Hematopoietic multipotent progenitor cell treated with erythropoietin and hydrocortisone succinate and interleukin-3 and kit ligand, for 6 days (in vitro differentiated cells): ENCODE measurements at places on chromosomes 1 and 21.
A peak's percentile ranks its signal among the peaks of the same experiment; 100 is the strongest.

- peak; percentile 91 for DNase-seq
Measured at GRCh38 chr1:95085376-95085775, 12.6 kb upstream of the ALG14 start.

GRCh38 chr1:99139876-99140275 lies 124.4 kb upstream of the PLPPR4 start:
- no peak for DNase-seq

- DNase-seq: no peak
Measured at GRCh38 chr1:185990565-185990964, 256.4 kb downstream of the HMCN1 start.

GRCh38 chr1:37258068-37258467 lies 216.3 kb upstream of the ZC3H12A start:
- no peak for DNase-seq

DNA sequence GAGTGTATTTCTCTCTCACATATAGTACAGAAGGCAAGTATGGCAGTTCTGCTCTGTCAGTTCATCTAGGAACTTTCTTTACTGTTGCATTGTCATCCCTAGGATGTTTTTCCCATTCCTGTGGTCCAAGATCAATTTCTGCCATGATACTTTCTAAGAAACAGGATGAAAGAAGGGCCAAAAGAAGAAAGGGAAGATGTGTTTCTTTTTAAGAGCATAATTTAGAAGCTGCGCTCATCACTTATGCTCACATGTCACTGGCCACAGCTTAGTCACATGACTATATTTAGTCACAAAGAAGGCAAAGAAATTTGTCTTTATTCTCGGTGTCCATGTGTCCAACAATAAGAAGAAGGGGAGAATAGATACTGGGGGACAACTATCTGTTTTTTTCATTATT lies 7.0 kb upstream of the MAST2 start:
- DNase-seq: no peak

DNA sequence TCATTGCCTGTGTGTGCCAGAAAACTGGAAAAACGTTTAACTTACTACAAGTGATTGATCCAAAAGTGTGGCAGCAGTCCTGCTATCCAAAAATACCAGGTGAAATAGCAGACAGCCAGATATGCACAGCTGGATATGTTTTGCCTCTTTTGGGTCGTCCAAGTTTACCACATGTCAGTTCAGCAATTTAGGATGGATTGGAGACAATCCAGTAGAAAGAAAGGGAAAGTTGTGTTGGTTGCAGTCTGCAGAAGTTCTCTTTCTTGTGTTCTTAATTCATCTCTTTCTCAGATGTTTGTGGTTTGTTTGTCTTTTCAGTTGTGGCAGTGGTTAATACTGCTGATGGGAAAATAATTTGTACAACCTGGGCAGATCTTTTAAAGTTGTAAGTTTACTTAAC lies 645.0 kb downstream of the PTPRC start:
- DNase-seq: no peak

- no peak for DNase-seq
Measured at GRCh38 chr1:226135709-226136108, 50.8 kb downstream of the ACBD3 start.

GRCh38 chr1:21804536-21804935 lies 7.5 kb upstream of the LDLRAD2 start:
- DNase-seq: no peak

GRCh38 chr1:115336741-115337140 lies 1.3 kb downstream of the NGF start:
- DNase-seq: no peak

GRCh38 chr21:29436143-29436542 lies 137.4 kb downstream of the BACH1 start:
- DNase-seq: no peak

DNA sequence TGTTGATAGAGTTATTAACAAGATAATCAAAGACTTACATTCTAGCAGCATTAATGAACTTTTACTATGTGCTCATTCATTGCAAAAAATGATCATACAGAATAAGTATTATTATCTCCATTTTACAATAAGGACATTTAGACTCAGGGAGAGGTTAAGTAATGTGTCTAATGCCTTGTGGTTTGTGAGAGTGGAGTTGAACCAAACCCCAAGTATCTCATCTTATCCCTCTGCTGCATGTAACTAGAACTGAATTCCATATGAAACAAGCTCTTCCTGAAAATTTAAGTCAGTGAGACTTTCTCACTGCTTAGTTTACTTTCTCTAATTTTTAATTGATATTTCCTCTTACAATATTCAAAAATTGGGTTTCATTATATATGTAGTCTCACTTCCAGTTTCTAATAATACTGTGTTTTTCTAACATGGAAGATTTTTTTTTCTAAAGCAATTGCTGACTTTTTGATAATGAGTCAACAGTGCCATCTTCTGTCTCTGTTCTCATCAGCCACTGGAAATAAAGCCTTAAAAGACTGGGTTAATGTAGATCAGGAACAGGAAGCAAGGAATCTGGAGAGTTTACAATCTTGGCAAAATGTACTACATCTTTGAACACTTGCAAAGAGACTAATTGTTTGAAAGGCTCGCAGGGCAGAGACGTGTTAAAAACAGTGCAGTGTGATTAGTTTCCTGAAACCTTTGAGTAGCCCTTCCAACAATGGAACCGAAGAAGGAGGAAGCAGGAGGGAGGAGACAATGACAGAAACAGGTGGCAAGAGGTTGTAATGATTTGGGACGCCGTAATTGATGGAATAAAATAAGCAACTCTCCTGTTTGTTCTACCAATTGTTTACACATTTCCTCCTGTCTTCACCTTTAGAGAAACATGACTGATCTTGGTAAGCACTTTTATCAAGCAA lies 567.6 kb downstream of the MRPL39 start:
- DNase-seq: no peak

DNA sequence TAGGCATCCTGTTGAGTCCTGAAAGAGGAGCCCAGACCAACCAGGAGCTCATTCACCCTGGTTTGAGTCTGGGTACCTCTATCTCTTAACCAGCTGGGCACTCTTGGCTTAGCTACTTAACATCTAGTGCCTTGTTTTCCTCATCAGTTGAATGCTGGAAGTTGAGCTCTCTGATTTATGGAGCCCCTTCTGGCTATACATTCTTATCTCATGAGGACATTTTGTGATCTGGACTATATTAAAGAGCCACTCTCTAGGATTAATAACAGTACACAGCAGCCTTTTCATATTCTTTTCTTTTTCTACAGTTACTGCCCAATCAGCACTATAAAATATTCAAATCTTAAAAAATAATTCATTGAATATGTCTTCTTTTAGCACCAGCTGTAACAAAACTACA lies 296.9 kb upstream of the RUNX1 start:
- DNase-seq: no peak

DNA sequence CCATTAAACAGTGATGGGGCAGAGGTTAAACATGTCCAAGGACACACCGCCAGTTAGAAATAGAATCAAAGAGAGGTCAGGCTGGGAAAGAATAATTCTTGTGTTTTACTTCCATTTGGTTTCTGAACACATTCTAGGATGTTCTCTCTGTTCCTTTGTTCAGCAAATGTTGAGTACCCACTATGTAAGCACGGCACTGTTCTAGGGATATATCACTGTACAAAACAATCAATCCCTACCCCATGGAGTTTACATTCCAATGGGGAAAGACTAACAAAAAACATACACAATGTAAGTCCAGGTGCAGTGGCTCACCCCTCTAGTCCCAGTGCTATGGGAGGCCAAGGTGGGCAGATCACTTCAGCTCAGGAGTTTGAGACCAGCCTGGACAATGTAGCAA lies 6.2 kb downstream of the MYOCOS start:
- no peak for DNase-seq

DNA sequence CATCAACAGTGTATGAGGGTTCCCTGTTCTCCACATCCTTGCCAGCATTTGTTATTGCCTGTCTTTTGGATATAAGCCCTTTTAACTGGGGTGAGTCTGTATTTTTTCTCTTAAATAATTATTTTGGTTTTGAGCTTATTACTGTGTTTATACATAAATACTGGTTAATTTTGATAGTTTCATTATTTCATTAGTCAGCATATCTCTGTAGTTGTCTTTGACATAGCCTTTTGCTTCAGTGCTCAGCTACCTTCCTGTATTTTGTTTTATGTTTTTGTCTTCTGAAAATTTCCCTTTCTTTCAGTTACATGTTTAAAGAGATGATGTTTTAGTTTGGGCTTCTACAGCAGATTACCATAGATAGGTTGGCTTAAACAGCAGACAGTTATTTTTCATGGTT lies 138.1 kb downstream of the XPR1 start:
- DNase-seq: no peak

DNA sequence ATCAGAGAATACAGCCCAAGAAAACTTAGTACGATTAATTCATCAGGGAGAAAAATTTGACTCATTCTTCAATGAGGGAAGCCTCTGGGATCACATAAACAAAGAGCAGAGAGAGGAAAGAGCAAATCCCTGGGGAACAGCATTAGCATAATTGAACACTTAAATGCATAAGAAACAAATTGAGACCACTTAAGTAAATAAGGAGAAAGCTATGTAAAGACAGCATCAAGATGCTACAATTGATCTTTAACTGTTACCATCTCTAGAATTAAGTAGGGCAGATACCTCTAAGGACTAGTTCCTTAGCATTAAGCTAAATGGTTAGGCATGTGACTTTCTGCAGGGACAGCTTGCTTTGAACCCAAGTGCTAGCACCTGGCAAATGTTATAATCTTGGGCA lies 265.1 kb upstream of the NEGR1 start:
- no peak for DNase-seq

DNA sequence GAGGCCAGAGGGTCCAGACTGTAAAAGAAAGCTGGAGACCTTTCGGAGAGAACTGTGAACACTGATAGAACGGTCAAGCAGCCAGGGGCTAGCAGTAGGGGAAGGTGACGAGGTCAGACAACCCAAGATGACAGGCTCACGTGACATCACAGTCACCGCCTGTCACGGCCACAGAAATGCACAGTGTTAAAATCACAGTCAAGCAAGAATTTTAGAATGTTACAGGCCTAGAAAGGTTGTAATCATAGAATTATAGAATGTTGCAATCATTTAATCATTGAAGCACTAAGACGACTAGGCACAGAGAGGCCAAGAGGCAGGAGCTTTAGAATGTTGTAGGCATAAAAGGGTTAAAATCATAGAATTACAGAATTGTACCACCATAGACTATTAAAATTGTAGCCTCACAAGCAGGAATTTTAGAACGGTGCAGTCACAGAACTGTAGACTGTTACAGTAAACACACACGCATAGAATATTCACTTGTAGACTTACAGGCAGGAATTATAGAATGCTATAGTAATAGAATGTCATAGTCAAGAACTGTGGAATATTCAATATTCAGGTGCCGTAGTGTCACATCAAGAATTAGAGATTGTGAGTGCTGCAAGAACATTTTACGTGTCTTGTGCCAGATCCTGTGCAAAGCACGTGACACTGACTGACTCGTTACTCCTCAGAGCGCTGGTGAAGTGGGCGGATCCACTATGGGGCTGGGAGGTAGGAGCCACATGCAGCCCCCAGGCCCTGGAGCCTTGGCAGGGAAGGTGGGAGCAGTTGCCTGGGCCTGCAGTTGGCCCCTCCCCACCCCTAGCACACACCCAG lies 118.1 kb downstream of the EPHB2 start:
- DNase-seq: no peak

GRCh38 chr1:7497107-7497637 lies 273.9 kb upstream of the VAMP3 start:
- no peak for DNase-seq

DNA sequence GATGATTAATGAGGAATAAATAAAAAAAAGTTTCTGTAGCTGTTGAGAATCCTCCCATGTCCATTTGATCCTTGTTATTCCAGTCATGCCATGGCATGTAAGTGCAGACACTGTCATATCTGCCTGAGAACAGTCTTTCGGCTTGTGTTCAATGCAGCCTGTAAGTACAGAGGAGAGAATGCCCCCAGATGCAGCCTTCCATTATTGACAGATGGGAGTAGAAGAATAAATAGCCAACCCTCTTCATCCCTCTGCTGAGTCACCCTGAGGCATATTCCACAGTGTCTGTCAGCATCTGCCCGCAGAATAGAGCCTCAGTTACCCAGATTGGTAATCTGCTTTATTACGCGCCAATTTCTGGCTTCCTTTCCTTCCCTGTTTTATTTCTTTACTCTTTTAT lies 139.4 kb downstream of the LRRC7 start:
- no peak for DNase-seq

GRCh38 chr1:36559061-36559460 lies 76.3 kb upstream of the CSF3R start:
- no peak for DNase-seq

- no peak for DNase-seq
Measured at GRCh38 chr1:31099293-31100032, 33.9 kb upstream of the PUM1 start.

- DNase-seq: peak; percentile 97
Measured at GRCh38 chr1:44830900-44831304, 12.2 kb downstream of the PTCH2 start.

DNA sequence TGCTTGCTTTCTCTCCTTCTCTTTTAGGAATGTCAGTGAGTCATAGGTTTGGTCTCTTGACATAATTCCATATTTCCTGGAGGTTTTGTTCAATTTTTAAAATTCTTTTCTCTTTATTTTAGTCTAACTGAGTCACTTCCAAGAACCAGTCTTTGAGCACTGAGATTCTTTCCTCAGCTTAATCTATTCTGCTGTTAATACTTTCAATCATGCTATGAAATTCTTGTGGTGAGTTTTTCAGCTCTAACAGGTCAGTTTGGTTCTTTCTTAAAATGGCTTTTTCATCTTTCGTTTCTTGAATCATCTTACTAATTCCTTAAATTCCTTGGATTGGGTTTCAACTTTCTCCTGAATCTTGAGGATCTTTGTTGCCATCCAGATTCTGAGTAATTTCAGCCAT lies 321.0 kb downstream of the PTBP2 start:
- DNase-seq: no peak
